Smooth muscle cell of the pulmonary artery (primary cell): ENCODE measurements at places on chromosomes 2 and 18. TPM values are rescaled to one million over a fixed set of nuclear protein-coding genes. Genes with fewer than 3 reads are reported as not detected.

The MTX2 gene
- 17.9 and 21.7 TPM in 2 replicates for total RNA-seq

The NGEF gene
- total RNA-seq, result 1.3 and 5.7 TPM in 2 replicates

The FOXI3 gene
- total RNA-seq, result not detected in 2 replicates

The SCYGR3 gene
- not detected in 2 replicates for total RNA-seq

The CDH19 gene
- total RNA-seq, result 0.33 and 4.3 TPM in 2 replicates

The UCN gene
- 0.85 and 1.2 TPM in 2 replicates for total RNA-seq

The SIX3 gene
- not detected in 2 replicates for total RNA-seq

The PER2 gene
- total RNA-seq, result 3.9 and 4.1 TPM in 2 replicates

The LOXL3 gene
- total RNA-seq, result 110 and 319 TPM in 2 replicates

The ZNF24 gene
- total RNA-seq, result 22.3 and 26.8 TPM in 2 replicates

The TCF4 gene
- 73.2 and 91.4 TPM in 2 replicates for total RNA-seq

The NT5DC4 gene
- total RNA-seq, result 0.33 TPM in 1 of 2 replicates, not detected in the other

The EFEMP1 gene
- 3,446 and 3,873 TPM in 2 replicates for total RNA-seq

The SERPINB13 gene
- not detected in 2 replicates for total RNA-seq

The DSC1 gene
- not detected in 2 replicates for total RNA-seq

The OSBPL1A gene
- 29.3 and 38.6 TPM in 2 replicates for total RNA-seq

The HSBP1L1 gene
- 3.9 and 4.2 TPM in 2 replicates for total RNA-seq

The CFAP65 gene
- total RNA-seq, result 0.03 TPM in 1 of 2 replicates, not detected in the other

The SPEG gene
- total RNA-seq, result 45.7 and 87.2 TPM in 2 replicates

The ZSWIM2 gene
- total RNA-seq, result 0.07 and 0.10 TPM in 2 replicates

The TFCP2L1 gene
- under 0.01 TPM in 1 of 2 replicates, not detected in the other for total RNA-seq

The SFTPB gene
- not detected in 2 replicates for total RNA-seq

The POTEC gene
- under 0.01 TPM in 2 replicates for total RNA-seq

The CKAP2L gene
- total RNA-seq, result 1.3 and 4.0 TPM in 2 replicates

The M1AP gene
- 0.23 and 0.26 TPM in 2 replicates for total RNA-seq

The TUBB8B gene
- total RNA-seq, result not detected in 2 replicates

The SH2D6 gene
- total RNA-seq, result 0.36 TPM in 1 of 2 replicates, not detected in the other

The DES gene
- 1.1 and 3.0 TPM in 2 replicates for total RNA-seq

The IL36G gene
- not detected in 2 replicates for total RNA-seq

The DLGAP1 gene
- total RNA-seq, result 0.53 and 1.1 TPM in 2 replicates
